ENCODE measurements at places on chromosomes 3 and 15.

- DNase-seq, result no peak
Measured at GRCh38 chr3:151863611-151864010, 9.8 kb upstream of the SUCNR1 start.

DNA sequence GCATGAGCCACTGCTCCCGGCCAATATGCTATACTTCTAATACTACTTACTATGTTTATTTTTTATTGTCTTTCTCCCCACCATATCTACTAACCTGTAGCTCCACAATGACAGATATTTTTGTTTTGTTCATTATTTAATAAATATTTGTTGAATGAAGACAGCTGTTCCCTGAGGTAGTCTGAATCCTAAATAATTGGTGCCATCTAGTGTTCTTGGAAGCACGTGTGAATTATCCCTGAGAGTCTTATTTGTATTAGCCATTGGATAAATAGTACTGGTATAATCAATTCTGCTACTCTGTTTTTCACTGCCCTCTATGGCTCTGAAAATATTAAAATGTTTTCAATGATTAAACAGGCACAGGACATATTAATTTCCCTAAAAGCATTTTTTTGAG is 5.6 kb upstream of the APPL1 start:
- no peak for DNase-seq

DNA sequence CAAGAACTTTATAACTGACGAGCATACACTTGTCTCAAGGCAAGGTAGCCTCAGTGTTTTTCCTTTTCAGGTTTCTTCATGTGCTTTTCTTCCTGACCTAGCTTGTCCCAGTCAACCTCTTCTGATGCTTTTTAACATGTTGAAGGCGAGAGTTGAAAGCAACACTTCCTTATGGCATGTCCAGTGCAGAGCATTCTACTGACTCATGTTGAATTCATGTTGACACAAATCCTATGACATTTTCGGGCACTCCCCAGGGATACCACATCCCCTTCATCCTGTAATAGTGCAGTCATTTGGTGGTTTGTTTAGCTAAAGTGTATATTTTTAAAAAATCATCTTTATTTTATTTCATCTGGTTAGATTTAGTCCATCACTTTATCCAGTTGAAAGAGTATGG is 75.9 kb upstream of the CBLB start:
- peak; percentile 89 for DNase-seq

GRCh38 chr15:35104526-35105147 is 19.5 kb upstream of the NANOGP8 start:
- no peak for DNase-seq

DNA sequence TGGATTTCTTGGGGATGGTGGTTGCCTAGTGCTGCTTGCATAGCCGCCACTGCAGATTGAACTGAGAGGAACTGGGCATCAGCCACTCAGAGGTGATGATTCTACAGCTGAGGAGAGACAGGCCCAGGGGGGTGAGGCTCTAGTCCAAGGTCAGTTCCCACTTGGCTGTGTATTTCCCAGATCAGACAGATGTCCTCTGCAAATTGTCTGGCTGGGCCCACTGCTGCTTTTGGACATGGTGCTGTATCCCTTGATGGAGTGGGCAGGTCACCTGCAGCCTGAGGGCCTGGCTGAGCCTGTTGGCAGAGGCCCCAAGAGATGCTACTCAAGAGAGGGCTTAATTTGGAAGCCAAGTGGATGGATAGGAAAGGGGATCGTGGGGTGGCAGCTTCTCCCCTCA is 124.5 kb upstream of the CTDSPL start:
- DNase-seq, result no peak

DNA sequence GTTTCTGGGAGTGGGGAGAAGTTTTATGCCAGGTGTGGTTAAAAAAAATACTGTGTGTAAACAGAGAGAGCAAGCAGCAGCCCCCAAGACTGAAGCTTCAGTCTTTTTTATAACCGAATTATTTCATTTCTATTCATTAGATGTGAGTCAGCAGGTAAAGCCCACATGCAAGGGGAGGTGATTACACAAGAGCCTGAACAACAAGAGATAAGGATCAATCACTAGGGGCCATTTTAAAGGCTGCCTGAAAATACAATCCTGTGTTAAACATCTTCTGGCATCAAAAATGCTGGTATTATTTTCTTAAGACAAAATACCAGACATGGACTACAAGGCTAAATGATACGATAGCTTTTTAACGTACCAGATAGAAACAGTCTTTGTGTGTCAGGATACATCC is 217.3 kb downstream of the SUCLG2 start:
- no peak for DNase-seq

DNA sequence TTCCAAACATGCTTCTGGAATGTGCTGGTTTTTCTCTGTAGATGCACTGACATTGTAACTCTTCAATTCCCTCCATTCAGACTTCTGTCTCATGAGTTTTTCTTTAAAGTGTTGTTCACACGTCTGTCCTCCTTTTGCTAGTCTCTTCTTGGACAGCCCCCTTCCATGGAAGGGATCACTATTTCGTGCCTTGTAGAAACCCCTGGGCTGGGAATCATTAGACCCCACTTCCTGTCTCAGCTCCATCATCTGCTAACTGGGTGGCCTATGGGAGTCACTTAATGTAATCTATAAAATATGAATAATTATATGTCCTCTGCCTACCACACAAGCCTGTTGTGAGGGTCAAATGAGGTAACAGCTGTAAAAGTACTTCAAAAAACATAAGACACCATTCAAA is 110.6 kb downstream of the THSD4 start:
- no peak for DNase-seq

DNA sequence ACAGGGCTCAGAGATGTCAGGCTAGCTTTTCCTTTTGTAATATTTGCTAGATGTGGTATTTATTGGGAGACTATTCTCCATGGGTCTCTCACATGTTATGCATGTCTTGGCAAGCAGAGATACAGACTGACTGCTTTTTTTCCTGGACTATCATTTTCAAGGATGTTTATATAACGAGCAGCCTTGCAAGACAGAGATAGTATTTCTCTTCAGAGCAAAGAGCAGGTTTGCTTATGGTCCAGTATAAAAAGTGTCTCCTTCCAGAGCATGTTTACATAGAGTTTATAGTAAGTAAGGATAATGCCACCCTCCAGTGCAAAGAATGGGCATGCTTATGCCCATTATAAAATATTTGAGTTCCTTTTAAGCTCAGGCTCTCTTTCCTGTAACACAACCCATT is 24.6 kb downstream of the GTF2E1 start:
- DNase-seq, result no peak

All from HS-27A (cell line).